ENCODE measurements at places on chromosomes 6 and 20.

- no peak for DNase-seq
Observed at GRCh38 chr6:15370733-15371671, 125.1 kb downstream of the JARID2 start.

GRCh38 chr6:43186706-43187105, 4.7 kb downstream of the CUL9 start:
- DNase-seq: no peak

GRCh38 chr6:104281370-104281769, 578.3 kb downstream of the HACE1 start:
- DNase-seq: no peak

DNA sequence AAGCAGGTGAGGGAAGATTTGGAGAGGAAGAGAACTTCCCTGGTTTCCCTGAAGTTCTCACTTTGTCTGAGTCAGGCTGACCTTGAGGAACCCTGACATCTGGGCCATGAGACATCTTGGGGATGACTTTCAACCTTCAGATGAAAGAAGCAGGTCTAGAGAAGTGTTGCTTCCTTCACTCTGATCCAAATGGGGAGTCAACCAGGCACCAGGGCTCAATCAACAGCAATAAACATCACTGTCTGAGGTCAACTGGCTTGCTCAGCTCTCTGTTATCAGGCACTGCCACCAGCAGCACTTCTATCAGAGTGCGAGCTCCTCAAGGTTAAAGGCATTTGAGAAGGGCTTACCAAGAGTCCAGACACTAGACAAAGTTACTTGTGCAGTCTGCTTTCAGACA, 6.3 kb downstream of the ACOT8 start:
- DNase-seq: no peak

DNA sequence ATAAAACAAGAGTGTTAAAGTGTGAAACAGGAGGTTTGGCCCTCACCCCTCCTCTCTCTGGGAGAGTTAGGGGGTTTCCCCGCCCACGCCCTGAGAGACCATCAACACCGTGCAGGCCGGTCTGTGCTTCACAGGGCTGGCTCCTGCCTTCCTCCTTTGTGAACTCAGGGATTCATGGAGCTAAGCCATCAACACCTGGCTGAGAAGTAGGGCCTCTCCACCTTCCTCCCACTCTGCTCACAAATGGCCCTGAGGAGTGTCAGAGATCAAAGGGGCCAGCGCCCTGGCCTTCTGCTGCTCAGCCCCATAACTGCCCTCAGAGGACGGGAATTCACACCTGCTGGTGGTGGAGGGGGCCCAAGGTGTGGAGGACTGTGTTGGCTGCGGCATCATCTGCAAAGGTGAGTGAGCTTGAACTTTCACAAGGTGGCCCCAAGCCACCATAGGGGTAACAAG, 88.6 kb downstream of the PSMB1 start:
- DNase-seq: no peak

DNA sequence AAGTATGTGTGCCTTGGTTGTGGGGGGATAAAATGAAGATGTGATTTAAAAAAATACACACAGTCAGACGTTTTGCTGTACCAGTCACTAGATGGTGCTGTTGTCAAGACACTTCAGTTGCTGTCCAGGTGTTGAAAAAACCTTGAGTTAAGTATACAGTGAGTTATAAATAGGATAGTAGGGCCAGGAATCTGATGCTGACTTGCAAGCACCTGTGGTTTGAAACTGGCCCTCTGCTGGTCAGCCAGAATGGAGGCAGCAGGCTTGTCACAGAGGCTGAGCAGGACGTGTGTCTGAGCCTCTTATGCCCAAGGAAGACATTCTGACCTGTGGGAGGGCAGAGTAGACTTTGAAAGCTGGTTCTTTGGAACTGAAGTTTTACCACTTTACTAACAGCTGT, 27.8 kb downstream of the RNF8 start:
- peak; percentile 51 for DNase-seq

DNA sequence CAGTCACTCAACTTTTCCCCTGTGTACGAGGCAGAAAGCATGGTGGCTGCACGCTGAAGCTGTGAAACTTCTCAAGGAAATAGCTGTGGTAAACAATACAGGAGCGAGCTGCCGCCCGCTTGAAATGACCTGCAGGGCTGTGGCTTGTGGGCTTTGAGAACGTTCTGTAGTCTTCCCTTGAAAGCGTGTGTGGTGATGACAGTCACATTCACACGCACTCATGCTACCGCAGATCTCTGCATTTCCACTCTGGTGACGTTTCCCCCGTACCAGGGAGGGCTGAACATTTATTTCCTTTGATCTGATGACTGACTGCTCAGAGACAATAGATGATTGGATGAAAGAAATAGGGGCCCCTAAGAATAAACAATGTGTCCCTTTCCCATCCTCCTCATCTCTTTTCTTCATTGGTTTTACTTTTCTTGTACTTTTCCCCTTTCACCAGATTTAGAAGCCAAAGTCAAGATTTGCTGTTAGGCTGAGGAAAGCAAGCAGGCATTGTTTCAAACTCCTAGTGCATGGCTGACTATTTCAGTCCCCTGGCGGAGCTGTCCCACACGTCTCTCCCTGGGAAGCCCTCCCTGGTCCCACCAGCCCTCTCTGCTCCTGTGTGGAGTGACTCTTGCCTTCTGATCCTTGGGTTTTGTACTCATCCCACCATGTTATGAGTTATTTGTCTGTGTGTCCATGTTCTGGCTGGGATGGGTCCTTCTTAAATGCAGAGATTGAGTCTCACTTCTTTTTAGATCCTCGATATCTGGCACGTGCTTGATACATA, 3.9 kb downstream of the SYTL3 start:
- DNase-seq: peak; percentile 96

DNA sequence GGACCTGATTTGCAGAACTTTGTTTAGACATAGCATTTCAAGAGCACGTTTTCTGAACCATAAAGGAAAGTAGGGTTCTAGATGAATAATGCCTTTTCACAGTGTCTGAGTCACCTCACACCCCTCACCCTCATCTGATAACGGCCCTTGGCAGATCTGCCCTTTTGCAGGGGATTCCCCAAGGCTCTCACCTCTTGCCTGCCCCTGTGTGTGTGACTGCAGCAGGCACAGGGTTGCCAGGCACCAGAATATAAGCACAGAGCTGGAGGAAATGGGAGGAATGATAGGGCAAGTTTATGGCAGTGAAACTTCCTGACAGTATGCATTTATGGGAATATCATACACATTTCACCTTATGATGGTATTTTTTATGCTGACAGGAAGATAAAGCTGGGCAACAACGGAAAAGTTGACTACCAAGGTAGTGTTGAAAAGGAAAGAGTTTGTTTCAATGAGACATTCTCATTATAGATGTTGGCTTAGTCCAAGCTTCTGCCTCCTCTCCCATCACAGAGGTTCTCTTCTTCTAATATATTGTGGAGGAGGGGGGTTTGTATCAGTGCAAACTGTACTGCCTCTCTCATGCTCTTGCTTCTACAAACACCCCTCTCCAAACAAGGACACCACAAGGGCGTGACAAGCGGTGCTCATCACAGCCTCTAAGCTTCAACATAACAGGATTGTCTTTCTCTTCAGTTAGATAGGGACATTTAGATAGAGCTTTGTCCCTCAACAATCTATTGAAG, 101.5 kb upstream of the BACH2 start:
- DNase-seq: peak; percentile 95

- peak; percentile 23 for DNase-seq
Observed at GRCh38 chr6:31771992-31772358, 5.2 kb downstream of the VWA7 start.

DNA sequence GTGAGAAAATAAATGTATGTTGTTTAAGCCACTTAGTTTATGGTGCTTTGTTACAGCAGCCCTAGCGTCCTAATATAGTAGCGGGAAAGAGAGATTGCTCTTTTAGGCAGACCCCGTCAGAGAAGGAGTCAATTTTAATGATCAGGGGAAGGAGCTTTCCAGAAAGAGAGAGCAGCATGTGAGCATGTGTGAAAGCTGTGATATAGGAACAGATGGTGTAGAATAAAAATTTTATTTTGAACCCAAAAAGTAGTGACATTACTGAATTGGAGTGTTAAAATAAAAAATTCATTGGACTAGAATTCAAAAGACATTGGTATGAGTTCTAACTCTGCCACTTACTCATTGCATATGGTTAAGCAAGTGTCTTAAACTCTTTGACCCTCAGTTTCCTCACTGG, 119.8 kb downstream of the PDE7B start:
- DNase-seq: no peak

GRCh38 chr20:2705931-2706645, 13.5 kb downstream of the EBF4 start:
- no peak for DNase-seq

DNA sequence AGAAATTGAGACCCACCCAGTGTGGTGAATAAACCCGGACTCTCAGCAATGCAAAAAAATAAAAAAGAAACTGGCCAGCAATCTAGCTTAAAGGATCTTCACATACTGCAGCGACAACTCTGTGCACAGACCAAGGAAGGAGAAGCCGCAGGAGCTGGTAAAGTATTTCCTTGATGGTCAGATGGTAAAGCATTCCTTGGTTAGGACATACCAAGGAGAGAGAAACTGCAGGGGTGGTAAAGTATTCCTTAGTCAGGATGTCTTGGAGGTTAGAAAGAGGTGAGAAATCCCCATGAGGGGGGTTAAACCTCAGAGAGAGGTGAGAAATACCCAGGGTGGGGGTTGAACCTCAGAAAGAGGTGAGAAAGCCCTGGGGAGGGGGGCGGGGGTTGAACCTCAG, 86.8 kb downstream of the PLG start:
- DNase-seq: no peak

GRCh38 chr6:89708316-89708715, 69.8 kb upstream of the LYRM2 start:
- DNase-seq: no peak
